ENCODE measurements at places on chromosomes 13 and 19. TPM values are rescaled to one million over a fixed set of nuclear protein-coding genes. Genes with fewer than 3 reads are reported as not detected.

Gene C3
- polyA plus RNA-seq = 7.5 TPM

Gene ZNF836
- 11.8 TPM for polyA plus RNA-seq

Gene TICAM1
- 0.32 TPM for polyA plus RNA-seq

Gene NFIX
- 0.31 TPM for polyA plus RNA-seq

Gene LCP1
- 1.9 TPM for polyA plus RNA-seq

Gene GPR18
- 3.0 TPM for polyA plus RNA-seq

Gene KASH5
- 0.44 TPM for polyA plus RNA-seq

Gene ZNF723
- polyA plus RNA-seq = not detected

Gene MYBPC2
- polyA plus RNA-seq = 6.1 TPM

Gene CADM4
- polyA plus RNA-seq = 3.7 TPM

Gene TEX101
- polyA plus RNA-seq = not detected

Gene EPSTI1
- 0.89 TPM for polyA plus RNA-seq

Gene GPR42
- polyA plus RNA-seq = not detected

Gene CRLF1
- 19.7 TPM for polyA plus RNA-seq

Gene FGF22
- 1.1 TPM for polyA plus RNA-seq

Gene GPR183
- 0.92 TPM for polyA plus RNA-seq

Gene MBD3L2
- polyA plus RNA-seq = not detected

Gene LILRA1
- polyA plus RNA-seq = not detected

Gene CYP2A6
- polyA plus RNA-seq = not detected

Gene ADPRHL1
- polyA plus RNA-seq = 0.96 TPM

Gene SELENOV
- 12.4 TPM for polyA plus RNA-seq

Gene DNAAF3
- polyA plus RNA-seq = 9.0 TPM

Gene PCDH20
- polyA plus RNA-seq = 1.0 TPM

Gene FFAR2
- polyA plus RNA-seq = not detected

Gene UBXN6
- 20.4 TPM for polyA plus RNA-seq

Gene PTPRS
- 20.6 TPM for polyA plus RNA-seq

Gene PRR22
- 1.2 TPM for polyA plus RNA-seq

Gene SERTM1
- polyA plus RNA-seq = 0.47 TPM

Gene ZNF534
- polyA plus RNA-seq = 1.0 TPM

Gene ANGPTL8
- polyA plus RNA-seq = 0.42 TPM

Gene SLITRK1
- polyA plus RNA-seq = 0.29 TPM

Gene CNN1
- 22.7 TPM for polyA plus RNA-seq

Gene ACER1
- polyA plus RNA-seq = not detected

Gene ZNF560
- polyA plus RNA-seq = not detected

Gene CYP2F1
- 1.1 TPM for polyA plus RNA-seq

Gene FSTL3
- 3.1 TPM for polyA plus RNA-seq
